ENCODE measurements at places on chromosomes 13 and 19.

GRCh38 chr19:11673608-11674041, 65.1 kb downstream of the ZNF823 start:
- no peak for DNase-seq

- DNase-seq = no peak
Observed at GRCh38 chr19:18650468-18651041, 13.7 kb downstream of the KLHL26 start.

DNA sequence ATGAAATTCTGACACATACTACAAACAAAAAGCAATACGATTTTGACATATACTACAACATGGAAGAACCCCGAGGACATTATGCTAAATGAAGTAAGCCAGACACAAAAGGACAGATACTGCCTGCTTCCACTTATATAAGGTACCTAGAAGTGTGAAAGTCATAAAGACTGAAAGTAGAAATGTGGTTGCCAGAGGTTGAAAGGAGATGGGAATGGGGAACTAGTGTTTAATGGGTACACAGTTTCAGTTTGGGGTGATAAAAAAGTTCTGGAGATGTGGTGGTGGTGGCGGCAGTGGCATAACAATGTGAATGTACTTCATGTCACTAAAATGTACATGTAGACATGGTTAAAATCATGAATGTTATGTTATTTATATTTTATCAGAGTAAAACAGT, 12.1 kb upstream of the NDFIP2 start:
- DNase-seq = no peak

DNA sequence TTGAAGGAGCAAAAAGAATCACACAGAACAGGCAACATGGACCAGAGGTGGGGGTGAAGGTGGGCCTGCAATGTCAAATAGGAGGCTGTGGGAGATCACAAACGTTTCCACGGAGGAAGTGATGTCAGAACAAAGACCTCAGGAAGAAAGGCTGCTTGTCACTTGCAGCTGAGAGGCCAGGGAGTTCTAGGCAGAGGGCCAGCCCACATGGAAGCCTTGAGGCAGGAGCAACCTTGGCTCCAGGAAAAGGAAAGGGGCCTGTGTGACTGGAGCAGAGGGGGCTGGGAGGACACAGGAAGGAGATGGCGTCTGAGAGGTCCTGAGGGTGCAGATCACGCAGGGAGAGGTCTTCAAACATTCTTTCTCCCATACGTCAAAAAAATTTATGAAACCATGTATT, 16.3 kb downstream of the ZNF160 start:
- no peak for DNase-seq

DNA sequence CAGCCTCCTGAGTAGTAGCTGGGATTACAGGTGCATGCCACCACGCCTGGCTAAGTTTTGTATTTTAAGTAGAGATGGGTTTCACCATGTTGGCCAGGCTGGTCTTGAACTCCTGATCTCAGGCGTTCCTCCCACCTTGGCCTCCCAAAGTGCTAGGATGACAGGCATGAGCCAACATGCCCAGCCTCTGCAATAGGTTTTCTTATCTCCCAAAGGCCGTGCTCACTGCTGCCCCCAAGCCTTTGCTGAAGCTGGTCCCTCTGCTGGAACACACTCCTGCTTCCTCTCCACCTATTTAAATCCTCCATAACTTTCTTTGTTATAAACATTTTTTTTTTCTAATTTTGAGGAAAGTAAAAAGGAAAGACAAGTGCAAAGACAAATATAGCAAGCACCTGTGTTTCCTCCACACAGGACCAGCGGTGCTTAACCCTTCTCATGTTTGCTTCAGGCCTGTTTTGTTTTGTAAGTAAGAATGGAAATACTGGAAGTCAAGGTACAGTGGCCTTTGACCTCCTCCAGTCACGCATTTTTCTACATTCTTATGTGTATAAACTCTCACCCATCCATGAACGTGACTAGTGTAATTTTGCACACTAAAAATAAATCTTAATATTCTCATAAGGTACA, 14.5 kb upstream of the TNFAIP8L1 start:
- DNase-seq = peak; percentile 76

DNA sequence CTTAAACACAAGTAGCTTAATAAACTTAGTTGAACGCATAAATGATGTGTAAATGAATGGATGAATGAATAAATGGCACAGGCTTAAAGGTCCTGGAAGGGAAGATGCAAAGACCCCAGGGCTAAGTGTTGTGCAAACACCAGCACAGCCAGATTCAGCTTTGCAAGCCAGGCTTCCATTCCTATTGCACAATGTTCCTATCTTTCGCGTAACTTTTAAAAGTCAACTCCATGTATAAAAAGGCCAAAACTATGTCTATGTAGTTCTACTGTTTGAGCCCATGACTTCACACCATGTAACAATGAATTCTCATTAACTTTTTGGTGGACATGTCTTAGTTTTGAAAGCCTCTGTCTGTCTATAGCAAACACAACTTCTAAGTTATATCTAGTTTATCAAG, 226.0 kb downstream of the NALCN start:
- no peak for DNase-seq

DNA sequence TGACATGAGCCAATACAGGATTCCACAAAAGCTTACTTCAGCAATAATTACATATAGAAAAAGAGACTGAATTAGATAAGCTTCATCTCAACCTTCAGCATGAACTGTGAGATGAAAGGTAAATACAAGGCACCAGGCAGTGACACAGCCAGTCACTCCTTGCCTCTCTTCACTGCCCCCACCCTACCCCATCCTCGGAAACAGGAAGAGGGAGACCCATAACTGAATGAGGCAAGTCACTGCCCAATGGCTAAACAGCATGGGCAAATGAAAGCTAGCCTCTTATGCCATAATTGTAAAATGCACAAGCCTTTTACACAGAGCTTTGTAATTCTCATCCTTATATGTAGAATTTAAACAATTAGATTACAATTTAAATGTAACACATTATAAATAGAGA, 1.7 kb downstream of the ZNF160 start:
- no peak for DNase-seq

DNA sequence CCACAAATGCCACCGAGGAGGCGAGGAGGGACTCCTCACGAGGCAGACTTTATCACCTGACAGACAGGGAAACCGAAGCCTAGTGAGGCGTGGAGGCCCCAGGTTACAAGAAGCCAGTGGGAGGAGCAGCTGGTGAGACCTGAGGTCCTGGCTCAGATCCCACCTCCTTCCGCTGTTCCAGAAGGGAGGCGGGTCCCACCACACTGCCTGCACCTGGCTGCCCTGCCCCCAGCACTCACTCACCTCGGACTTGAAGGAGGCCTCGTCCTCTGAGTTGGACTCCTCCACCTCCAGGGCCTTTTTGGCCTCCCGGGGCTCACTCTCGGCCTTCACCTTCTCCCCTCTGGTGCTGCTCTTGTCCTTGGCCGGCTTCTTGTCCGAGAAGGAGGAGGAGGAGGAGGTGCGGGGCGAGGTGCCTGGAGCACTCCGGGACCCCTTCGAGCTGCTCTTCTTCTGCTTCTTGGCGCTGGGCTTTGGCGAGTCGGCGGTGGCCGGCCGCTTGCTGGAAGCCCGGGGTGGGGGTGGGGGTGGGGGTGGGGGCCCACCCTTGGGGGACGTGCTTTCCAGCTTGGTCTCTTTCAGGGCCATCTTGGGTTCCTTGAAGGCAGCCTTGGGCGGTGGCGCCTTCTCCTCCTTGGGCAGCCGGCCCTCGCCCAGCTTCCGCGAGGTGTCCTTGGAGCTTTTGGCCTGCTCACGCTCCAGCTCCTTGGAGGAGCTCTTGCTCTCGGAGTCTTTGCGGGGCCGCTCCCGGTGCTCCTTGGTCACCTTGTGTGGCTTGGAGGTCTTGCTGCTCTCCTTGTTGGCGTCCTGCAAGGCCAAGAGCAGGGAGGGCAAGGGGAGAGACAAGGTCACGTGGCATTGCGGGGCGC, 57.7 kb downstream of the MLLT1 start:
- peak; percentile 61 for DNase-seq
